SK-MEL-5 (cell line): ENCODE measurements at places on chromosomes 1 and 21.

GRCh38 chr21:36807422-36807928 is 108.6 kb downstream of the SIM2 start:
- DNase-seq = no peak

DNA sequence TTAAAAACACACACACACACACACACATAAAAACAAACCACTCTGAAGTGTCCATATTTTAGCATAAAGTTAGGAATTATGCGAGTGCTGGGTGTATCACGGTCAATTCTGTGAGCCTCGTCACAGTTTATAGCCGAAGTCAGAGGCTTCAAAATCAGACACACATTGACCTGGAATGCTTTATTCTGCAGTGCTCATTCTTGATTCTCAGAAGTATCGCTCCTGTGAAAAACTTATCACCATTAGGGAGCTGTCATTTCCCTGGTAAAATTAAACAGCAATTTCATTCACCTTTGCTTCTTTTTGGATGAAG is 8.7 kb upstream of the IRF2BP2 start:
- no peak for DNase-seq

GRCh38 chr1:184298440-184299405 is 88.1 kb upstream of the C1orf21 start:
- DNase-seq = no peak

- DNase-seq = no peak
Measured at GRCh38 chr21:14755086-14755485, 209.0 kb upstream of the SAMSN1 start.

DNA sequence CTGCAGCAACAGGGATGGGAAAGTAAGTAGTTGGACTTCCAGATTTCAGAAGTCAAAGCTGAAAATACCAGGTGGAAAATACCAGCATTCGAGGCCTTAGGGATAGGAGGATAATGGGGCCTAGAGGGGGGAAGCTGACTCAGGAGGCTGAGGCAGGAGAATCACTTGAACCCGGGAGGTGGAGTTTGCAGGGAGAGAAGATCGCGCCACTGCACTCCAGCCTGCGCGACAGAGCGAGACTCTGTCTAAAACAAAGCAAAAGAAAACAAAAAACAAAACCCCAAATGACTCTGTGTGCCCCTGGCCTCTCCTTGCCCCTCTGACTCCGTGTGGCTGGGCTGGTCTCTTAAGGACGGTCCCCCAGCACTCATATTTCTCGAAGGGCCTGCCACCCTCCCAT is 3.4 kb downstream of the SH2D2A start:
- DNase-seq = no peak

GRCh38 chr21:42746240-42746592 is 92.8 kb downstream of the PDE9A start:
- DNase-seq = no peak

DNA sequence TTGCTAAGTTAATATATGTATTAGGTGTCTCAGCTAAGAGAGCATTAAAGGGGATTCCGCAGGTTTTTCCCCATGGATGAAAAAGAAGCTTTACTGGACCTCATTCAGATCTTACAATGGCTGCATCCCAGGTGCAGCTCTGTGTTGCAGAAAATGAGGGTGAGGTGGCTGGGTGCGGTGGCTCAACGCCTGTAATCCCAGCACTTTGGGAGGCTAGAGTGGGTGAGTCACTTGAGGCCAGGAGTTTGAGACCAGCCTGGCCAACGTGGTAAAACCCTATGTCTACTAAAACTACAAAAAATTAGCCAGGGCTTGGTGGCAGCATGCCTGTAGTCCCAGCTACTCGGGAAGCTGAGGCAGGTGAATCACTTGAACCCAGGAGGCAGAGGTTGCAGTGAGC is 58.5 kb upstream of the MORC3 start:
- DNase-seq = no peak

DNA sequence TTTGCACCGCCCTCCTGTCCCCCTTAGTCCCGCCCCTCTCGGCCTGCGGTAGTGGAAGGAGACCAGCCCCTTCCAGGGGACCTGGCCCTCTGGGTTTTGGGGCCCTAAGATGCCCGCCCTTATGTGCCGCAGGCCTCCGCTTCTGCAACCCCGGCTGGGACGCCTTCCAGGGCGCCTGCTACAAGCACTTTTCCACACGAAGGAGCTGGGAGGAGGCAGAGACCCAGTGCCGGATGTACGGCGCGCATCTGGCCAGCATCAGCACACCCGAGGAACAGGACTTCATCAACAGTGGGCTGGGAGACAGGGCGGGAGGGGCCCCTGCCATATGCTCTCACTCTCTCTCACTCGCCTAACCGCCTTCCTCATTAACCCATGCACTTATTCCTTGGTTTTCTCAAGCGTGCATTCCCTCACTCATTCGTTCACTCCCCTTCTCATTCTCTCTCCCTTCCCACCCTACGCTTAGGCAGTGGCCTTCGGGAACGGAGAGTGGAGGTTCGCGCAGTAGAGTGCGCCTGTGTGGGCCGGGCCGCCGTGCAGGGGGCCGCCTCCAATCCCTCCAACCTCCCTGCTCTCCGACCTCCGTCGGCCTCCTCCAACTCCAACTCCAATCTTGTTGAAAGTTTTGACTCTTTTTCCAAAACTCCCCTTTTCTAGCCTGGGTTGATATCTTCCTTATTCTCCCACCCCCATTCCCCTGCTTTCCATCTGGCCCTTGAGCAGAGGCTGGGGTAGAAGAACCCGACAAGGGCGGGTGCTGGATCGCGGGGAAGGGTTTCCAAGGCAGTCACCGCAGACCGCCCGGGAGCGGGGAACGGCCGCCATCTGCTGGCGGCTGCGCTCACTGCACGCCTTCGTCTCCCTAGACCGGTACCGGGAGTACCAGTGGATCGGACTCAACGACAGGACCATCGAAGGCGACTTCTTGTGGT is 15.2 kb downstream of the BCAN start:
- DNase-seq = peak; percentile 60

DNA sequence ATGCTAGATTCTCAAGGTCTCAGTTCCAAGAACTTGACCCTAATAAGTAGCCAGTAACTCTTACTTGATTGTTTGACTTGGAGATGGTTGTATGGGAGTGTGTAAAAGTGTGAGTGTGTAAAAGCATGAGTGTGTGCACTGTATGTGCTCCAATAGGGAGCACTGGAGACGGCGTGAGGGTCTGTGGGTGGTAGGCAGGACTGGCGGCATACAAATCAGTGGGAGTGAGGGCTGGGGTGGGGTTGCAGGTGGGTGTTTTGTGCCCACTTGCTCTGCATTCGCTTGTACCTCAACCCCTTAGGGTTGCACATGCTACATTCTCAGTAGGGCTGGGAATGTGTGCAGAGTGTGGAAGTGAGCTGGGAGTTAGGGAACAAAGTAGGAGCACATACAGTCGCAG is 79.5 kb upstream of the CD34 start:
- no peak for DNase-seq
